ENCODE measurements at places on chromosomes 11 and 22.

- no peak for DNase-seq
Observed at GRCh38 chr11:79237091-79237490, 203.7 kb downstream of the TENM4 start.

DNA sequence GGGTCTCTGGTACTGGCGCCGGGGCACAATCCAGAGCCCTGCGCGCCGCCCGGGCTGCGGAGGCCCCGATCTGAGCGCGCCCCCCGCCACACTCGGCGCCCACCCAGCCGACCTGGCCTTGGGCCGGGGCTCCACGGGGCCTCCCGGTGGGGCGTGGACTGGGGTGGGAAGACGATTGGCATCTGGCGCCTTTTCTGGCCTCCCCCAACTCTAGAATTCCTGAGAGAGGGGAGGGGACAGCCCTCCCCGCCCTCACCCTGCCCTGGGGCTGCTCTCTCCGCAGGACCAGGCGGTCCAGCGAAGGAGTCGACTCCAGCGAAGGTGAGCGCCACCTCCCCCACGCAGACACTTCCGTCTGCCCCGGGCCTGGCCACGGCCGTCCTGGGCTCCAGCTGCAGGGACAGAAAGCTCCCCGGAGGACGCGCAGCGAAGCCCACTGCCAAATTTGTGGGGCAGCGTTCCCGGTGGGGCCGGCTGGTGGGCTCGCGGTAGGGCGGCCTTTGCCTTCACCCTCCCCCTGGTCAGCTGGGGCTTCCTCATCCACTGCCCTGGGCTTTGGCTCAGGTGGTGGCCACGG is 593 bp downstream of the SSH3 start:
- no peak for DNase-seq

DNA sequence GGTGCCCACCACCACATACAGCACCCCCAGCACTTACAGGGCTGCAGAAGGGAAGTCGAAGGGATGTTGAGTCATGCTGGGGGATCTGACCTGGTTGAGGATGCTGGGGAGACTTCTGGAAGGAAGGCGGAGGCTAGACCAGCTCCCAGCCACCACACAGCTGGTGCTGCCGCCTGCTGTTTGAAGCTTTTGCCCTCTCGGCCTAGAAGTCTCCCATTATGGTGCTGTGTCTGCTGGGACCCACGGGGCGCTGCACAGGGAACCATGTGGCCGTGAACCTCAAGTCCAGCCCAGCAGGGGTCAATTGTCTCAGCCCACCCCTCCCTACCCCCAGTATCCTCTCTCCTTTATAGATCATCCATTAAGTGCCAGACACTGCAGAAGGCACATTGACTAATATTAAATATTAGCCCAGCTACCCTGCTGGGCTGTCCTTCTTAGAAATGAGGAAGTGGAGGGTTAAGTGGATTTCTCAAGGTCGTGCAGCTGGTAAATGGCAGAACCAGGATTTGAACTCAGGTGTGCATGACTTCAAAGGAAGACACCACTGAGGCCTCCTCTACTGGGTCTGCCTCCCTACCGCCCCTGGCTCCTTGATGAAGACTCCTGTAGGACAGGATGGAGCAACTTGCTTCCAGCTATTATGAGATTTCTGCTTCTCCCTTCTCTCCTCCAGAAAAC is 49.7 kb downstream of the CYTH4 start:
- no peak for DNase-seq

- DNase-seq = no peak
Observed at GRCh38 chr11:8369592-8370205, 106.0 kb upstream of the LMO1 start.

DNA sequence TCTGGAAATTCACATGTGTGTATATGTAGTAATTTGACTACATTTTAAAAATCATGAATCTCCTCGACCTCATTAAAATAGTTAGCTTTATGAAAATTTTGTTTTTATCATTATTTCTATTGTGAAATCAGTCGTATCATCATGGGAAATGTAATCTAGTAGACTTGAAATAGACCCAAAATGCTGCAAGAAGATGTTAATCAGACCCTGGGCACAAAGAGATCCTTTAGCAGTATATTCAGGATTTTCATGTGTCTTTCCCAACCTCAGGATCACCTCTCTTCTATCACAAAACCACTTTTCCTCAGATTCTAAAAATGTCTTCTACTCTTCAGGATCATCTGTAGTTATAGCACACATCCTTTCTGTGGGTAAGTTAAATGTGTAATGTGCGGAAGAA is 74.9 kb upstream of the ADSL start:
- no peak for DNase-seq

GRCh38 chr11:10777806-10778205 is 26.8 kb downstream of the CTR9 start:
- no peak for DNase-seq

- DNase-seq = no peak
Observed at GRCh38 chr22:46993633-46994032, 231.2 kb downstream of the TBC1D22A start.

- no peak for DNase-seq
Observed at GRCh38 chr11:118902336-118903203, 18.9 kb downstream of the CXCR5 start.

DNA sequence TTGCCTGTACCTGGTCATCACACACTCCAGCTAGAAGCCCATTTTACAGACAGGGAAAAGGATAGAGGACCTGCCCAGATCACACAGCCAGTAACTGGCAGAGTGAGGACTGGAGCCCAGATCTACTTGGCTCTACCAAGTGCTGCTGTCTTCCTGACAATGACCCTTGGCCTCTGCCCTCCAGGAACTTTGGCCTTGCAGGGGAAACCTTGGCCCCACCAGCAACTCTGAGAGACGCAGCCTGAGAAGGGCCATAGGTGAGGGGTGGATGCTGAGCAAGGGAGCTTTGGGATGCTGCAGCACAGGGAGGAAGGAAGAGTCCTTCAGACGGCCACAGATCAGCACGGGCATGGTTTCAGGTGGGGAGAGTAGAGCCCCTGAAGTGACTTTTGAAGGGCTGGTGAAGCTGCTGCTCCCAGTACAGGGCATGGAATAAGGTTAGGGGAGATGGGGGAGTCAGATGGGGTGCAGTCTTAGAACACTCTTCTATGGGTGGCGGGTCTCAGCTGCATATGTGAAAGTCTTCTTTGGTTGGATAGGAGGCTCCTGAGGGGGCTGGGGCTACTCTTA is 2.0 kb upstream of the CAPN5 start:
- DNase-seq = no peak

GRCh38 chr11:8127447-8127846 is 41.4 kb downstream of the RIC3 start:
- DNase-seq = no peak

DNA sequence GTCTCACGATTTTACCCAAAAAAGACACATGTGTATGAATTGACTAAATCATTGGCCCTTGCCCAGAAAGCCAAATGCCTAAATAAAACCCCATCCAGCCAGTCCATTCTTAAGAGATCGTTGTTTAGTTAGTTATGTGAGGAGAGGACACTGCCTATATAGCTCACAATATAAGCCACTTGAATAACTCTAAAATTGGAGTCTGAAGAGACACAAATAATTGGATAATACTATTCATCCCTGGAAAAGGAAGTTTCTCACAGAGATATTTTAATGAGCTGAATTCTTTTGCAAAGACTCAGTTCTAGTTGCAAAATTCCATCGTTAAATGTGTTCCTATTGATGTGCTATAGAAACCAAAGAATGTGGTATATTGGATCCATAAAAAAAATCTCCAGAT is 176.7 kb downstream of the SOX6 start:
- no peak for DNase-seq

DNA sequence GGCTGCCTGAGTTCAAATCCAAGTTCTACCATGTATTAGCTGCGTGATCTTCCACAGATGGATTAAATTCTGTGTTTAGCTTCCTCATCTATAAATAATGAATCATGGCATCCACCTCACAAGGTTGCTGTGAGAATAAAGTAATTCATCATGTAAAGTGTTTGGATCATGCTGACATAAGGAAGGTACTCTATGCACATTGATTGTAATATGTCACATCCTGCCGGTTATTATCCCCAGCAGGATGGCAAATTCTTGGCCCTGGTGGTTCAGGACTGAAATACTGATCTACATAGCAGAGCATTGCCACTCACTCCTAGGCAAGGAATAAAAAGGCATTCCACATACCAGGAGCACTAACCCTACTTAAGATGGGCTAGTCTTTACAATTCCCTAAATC is 40.8 kb downstream of the LGR4 start:
- no peak for DNase-seq

DNA sequence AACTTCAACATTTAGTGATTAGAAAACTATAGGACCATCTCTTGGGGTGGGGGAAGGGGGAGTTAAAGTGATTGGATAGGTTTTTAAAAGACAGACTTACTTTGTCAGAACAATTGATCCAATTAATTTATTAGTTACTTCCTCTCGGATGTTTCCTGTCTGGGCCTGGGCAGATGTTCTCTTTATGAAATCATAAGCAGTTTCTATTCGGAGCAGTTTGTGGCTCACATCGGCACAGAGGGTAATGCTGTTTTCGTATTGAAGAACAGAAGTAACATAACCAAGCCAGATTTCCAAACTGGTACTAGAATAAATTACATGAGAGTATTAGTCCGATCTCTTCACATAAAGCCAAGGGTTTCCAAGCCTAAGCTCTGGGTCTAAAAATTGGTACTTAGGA is 20.6 kb downstream of the PIWIL3 start:
- no peak for DNase-seq

- DNase-seq = no peak
Observed at GRCh38 chr11:125063429-125064043, 431 bp downstream of the SLC37A2 start.

DNA sequence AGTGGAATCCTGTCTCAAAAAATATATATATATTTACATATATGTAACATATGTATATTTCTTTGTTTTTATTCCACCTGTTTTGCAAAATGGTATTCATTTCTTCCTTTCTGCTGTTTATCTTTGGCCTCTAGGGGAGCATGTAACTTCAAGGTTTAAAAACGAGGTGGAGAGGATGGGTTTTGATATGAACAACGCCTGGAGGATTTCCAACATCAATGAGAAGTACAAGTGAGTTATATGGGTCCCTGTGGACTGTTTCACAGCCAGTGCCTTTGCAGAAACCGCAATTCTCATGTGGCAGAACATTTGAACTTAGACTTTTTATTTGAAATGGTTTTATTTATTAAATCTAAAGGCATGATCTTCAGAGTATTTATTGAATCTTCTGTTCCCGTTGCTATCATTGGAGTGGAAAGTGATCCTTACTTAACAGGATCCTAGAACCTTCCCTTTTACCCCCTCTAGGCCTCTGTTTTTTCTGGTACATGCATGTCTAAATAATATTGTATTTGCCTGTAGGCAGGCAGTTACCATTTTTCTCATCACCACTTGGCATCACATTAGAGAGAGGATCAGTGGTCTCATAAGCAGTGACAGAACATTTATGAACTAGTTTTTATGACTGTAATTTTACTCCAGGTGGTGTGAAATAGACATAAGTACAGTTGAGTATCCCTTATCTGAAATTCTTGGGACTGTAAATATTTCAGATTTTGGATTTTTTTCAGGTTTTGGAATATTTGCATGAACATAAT is 81.5 kb upstream of the HORMAD2 start:
- no peak for DNase-seq

DNA sequence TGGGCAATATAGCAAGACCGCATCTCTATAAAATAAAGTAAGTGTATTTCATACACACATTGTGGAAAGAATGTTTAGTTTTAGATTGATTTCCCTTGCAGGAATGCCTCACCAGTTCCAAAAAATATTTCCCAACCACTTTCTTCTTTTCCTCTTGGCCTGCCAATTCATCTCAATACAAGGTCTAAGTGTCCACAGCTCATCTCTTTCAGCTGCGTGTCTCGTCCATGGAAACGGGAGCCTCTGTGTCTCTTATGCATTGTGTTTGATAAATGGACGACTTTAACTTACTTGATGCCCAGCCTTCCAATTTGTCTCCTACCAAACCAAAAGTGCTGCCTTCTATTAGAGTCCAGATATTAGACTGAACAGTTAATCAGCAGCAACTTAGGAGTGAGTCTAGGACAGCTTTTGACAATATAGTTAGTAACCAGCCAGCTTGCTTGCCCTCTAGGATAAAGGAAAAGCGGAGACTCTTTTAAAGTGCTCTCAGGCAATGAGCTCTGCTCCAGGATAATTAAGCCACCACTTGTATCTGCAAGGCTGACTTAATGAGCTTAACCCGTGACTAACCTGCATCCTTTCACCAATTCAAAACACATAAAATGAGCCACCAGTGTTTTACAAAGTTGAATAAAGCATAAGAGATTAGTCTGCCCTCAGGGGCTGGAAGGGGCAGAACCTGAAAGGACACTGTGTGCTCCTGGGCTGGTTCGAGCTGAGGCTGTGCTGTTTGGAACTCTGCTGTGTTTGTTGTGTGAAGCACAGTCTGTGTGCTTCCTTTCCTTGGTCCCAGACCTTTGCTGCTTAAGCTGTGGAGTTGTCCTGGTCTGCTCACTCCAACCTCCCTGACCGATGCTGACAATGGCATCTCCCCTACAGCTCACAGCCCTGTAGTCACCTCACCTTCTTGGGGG is 27.5 kb downstream of the FBXO7 start:
- no peak for DNase-seq

- DNase-seq = no peak
Observed at GRCh38 chr11:859394-860131, 16.9 kb downstream of the TSPAN4 start.

GRCh38 chr22:34934261-34934660 is 131.7 kb upstream of the ISX start:
- no peak for DNase-seq

DNA sequence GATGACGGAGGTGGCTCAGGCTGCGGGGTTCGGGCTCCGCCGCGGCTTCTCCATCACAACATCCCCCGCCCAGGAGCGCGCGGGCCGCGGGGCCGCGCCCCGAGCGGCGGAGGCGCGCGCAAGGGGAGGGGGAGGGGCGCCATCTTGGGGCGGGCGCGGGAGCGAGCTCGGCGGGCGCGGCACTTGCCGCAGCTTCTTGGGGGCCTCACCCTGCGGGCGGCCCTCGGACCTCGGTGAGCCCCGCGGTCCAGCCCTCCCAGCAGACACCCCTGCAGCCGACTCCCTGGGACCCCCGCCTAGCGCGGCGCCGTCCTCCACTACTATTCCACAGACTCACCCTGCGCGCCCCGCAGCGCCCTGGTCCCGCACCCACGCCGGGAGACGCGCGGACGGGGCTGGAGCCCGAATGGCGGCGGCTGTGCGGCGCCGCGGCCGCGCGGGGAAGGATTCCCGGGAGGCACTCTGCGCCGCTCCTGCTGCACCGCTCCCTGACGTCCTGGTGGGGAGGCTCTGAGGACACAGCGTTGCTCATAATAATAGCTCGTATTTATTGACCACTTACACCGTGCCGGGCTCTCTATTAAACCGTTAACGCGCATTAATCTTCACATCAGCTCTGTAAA is at the start of gene APBB1:
Gene APBB1 (minus strand): TSS at position 86 of the 623 bp plus-strand sequence. CDS start 7,747 bp downstream, outside the sequence.
- DNase-seq = peak; percentile 78
